A172 (cell line): ENCODE measurements at places on chromosomes 7 and 10. TPM values are rescaled to one million over a fixed set of nuclear protein-coding genes. Genes with fewer than 3 reads are reported as not detected.
A peak's percentile ranks its signal among the peaks of the same experiment; 100 is the strongest.

DNA sequence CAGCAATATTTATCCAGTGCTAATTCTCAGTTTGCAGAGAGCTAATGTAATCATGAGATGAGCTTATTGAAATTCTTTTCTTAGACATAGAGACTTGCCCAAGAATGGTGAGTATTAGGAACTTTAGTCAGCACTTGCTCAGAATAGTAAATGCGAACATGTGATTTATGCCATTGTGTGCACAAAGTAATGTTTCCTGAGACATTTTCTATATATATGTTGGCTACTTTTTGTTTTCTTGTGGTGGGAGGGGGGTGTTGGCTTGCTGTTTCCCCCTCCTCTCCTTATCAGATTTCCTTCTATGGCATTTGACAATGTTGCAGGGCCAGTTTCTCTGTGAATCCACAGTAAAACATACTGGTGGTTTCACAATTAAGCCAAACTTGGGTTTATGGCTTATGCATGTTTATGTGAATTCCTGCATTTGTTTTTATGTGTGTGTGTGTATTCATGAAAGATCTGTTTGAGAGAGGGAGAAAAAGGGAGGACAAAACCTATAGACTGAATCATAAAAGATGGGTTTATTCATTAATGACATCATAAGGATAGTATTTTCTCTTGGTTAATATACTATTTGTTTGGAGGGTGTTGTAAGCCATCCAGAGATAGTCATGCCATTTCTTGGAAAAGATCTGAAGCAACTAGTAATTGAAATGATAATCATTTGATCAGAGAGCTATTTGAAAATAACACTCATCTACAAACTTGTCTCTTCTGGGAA lies 36.3 kb downstream of the ARID5B start:
- DNase-seq, result peak; percentile 25

GRCh38 chr7:80763289-80763688 lies 124.8 kb downstream of the CD36 start:
- DNase-seq, result no peak

Gene PTF1A
- not detected in 2 replicates for total RNA-seq

Gene ZNF22
- total RNA-seq, result 7.0 and 7.9 TPM in 2 replicates

DNA sequence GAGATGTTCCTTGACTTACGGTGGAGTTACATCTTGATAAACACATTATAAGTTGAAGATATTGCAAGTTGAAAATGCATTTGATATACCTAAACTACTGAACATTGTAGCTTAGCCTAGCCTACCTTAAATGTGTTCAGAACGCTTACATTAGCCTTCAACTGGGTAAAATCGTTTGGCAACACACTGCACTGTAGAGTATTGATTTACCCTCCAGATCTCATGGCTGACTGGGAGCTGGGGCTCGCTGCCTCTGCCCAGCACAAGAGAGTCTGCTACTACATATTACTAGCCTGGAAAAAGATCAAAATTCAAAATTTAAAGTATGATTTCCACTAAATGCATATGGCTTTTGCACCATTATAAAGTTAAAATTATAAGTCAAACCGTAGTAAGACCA lies 7.5 kb upstream of the AGR3 start:
- no peak for DNase-seq

DNA sequence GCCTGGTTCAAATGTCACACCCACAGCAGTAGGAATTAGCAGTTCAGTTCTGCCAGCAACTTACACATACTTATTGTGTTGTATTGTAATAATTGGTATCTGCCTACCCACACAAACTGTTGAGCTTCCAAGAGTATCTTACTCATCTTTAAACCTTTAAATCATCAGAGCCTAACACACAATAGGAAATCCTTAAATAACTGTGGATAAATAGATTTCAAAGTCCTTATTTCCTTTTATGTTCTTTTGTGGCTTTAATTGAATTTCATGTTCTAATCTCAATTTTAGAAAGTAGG lies 3.9 kb downstream of the CASD1 start:
- DNase-seq, result no peak

GRCh38 chr7:28055161-28055544 lies 125.4 kb downstream of the JAZF1 start:
- peak; percentile 96 for DNase-seq

GRCh38 chr7:1395211-1396070 lies 63.8 kb downstream of the MICALL2 start:
- DNase-seq, result no peak

DNA sequence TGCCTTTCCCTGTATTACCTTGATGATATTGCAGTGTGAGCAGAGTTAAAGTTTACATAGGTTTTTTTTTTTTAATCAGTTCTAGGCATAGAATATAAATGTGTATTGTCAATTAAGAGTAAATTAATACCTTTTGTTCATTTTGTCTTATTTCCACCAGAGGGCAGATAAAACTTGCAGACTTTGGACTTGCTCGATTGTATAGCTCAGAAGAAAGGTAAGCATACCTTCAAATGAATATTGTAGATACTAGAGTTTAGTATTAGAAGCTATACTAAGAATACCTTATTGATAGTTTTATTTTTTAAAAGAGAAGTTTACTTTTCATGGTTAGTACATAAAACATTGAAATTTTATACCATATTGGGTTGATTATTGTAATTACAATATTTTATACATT lies 86.8 kb downstream of the MPLKIP start:
- DNase-seq, result no peak

Gene PBLD
- 9.2 and 9.6 TPM in 2 replicates for total RNA-seq

- DNase-seq, result no peak
Observed at GRCh38 chr7:44313621-44314031, 11.8 kb downstream of the CAMK2B start.

Gene DNAAF5
- 79.0 and 95.9 TPM in 2 replicates for total RNA-seq
